Heart right ventricle (tissue), 16 donors: ENCODE measurements at places on chromosomes 12 and 14.

- DNase-seq, result no peak
Observed at GRCh38 chr12:85369365-85370154, 89.5 kb downstream of the ALX1 start.

DNA sequence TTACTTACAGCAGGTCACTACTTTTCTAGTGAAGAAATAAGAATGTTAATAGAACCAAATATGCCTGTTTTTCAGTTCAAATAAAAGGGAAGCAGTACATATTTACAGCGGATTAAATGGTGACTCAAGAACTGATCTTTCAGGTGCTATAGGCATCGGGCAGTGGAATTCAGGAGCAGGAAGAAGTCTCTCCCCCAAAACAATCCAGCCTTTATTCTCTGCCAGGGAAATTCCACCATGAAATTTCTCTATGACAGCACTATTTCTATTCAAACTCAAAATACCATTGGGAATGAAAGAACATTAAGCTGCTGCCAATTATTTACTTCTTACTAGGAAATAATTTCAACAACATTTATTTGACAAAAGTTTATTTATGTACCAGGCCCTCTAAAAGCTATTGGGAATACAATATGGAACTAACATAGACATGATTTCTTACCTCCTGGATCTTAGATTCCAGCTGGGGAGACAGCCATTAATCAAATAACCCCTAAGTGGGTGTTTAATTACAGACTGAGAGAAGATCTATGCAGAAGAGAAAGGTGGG is 60.3 kb upstream of the KRR1 start:
- DNase-seq, result no peak

- DNase-seq, result no peak
Observed at GRCh38 chr12:64500394-64500793, 48.5 kb downstream of the TBK1 start.

DNA sequence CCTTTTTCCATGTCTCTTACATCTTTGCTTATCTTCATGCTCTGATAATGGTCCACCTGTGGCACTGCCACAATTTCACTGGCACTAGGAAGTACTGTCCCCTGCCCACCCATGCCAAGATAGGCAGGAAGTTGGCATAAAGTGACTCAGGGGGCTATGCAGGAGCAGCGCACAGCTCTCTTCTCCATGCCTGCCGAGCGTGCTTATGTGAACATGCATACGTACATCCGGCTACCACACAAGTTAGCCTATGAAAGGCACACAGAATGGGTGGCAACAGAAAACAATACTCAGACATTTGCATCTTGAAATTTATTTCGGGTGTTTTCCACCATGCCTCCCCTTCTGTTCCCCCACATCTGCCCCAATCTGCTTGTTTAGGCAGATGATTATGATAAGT is 174.4 kb upstream of the GZMB start:
- no peak for DNase-seq

DNA sequence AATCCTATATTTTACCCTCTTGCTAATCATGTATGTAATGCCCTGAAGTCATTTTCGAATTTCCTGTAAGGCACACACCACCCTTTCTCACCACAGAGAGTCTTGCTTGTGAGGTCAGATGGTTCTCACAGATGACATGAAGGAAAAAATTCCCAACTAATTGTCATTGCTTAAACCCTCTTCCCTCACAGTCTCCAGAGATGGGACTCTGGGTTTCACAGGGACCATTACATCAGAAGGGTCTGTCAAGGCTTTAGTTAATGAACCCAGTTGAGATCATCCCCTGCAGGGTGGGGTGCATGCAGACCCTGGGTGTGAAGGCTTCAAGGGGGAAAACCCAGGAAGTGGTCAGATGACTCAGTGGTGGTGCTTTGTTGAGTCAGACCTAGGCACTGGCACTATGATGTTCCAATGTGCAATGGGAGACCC is 229.6 kb downstream of the BCAT1 start:
- no peak for DNase-seq

DNA sequence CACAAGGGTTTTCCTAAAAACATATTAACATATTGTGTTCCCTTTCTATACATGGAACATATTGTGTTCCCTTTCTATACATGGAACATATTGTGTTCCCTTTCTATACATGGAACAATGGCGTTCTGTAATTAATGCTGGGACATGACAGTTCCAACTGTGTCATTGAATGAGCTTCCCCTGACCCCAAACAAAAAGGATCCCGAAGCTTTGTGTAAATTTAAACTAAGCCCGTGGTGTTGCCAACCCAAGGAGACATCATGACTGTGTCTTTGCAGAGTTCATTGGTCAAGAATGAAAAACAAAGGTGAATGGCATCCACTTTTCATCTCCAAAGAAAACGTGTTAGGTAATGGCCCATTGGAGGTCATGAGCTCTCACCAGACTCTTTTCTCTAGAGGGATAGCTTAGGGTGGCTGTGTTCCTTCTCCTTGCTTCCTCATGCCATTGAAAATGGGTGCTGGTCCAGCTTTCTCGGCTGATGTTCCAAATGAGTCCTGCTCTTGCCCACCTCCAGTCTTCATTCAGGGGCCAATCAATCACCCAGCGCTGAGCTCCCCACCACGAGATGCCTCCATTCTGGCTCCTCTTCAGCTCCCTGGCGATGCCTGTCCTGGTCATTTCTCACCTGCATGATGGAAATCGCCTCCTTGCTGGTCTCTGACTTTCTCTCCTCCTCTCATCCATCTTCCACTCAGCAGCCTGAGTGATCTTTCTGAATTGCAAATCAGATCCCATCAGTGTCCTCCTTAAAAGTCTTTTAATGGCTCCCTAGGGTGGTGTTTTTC is 156.1 kb downstream of the VRK1 start:
- DNase-seq, result no peak

DNA sequence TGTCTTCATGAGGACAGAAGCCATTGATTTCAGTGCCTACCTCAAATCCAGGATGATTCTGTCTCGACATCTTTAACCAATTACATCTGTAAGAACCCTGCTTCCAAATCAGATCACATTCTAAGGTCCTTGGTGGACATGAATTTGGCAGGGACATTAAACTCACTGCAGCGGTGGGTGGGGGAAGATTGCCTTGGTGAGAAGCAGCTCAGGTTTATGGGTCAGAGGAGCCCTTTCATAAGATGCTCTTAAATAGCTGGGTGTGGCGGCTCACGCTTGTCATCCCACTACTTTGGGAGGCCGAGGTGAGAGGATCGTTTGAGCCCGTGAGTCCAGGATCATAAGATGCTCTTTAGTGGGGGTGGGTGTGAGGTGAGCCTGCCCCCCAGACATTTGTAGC is 42.9 kb downstream of the ELK3 start:
- DNase-seq, result no peak

DNA sequence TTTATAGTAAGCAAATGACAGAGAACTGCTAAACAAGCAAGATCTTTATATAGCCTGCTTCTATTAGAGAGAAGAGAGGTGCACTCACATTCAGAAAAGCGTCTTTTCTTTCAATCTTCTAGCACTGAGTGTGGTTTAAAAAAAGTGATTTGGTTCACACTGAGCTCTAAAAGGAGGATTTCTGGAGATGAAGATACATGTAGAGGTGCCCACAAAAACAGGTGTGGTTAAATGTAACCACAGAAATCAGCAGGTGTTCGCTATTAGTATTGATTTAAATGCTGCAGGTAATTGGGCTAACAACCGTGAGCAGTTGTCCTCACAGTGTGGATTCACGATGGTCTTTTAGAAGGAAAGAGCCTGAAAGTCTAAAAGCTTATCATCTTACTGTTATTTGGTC is 10.7 kb downstream of the PKP2 start:
- no peak for DNase-seq

- DNase-seq, result no peak
Observed at GRCh38 chr12:105426766-105427165, 96.3 kb downstream of the C12orf75 start.

DNA sequence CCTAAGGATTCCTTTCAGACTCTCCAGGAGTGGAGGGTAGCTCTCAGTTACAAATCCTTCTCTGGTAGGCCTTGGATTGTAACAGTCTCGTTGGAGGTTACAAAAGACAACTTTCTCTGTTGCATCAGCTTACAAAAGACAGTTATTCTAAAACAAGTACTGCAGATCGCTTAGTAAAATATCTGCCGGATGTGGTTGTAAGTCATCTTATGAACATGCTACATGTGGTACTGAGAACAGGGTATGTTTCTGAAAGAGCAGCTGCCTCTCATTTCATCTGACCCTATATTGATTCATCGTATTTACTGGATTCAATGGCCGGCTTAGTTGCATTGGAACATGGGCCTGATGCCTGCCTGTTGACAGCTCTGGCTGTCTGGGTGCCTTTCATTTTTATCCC is 157.4 kb downstream of the PTCSC3 start:
- DNase-seq, result no peak

- no peak for DNase-seq
Observed at GRCh38 chr12:131121705-131122405, 168.1 kb downstream of the ADGRD1 start.

GRCh38 chr12:124747426-124748161 is 116.1 kb downstream of the SCARB1 start:
- no peak for DNase-seq

- peak; percentile 61 for DNase-seq
Observed at GRCh38 chr14:90060312-90060964, 1.4 kb upstream of the KCNK13 start.

DNA sequence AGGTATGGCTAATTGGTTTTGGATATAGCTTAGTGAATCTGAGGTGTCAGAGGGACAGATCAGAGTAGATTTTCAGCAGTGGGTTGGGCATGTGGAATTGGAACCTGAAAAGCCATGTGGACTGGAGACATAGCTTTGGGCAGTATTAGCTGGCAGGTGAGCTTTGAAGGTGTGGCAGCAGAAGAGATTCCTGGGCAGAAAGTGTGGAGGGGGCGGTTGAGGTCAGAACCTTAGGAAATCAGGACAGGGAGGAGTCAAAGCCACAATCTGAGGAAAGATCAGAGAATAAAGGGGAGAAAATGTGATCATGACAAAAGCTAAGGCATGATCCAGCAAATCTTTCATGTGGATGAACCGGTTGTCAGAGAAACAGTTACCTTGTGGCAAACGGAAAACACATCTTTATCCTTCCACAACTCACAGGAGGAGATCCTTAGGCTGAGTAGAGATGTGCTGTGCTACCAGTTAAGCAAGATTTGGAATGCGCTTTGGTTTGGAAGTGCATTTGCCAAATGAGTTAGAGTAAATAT is 56.4 kb downstream of the PTGER2 start:
- DNase-seq, result no peak

- DNase-seq, result no peak
Observed at GRCh38 chr14:21917699-21918436, 244.2 kb upstream of the OR4E1 start.

DNA sequence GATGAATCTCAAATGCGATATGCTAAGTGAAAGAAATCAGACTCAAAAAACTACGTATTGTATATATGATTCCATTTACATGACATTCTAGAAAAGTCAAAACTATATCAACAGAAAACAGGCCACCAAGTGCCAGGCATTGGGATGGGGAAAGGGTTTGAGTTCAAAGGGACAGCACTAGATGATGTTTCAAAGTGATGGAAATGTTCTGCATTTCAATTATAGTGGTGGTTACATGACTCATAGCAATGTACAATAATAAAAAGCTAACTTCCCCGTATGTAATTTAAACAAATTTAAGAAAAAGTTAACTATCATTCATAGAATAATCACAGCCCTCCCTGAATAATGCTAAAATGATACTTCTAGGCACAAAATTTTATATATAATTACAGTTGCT is 13.5 kb downstream of the HECTD1 start:
- DNase-seq, result no peak

- no peak for DNase-seq
Observed at GRCh38 chr12:53045696-53046045, 4.2 kb upstream of the TNS2 start.

GRCh38 chr14:94103554-94104150 is 6.9 kb upstream of the IFI27 start:
- no peak for DNase-seq

GRCh38 chr12:65069336-65069735 is 51.8 kb downstream of the WIF1 start:
- no peak for DNase-seq

- DNase-seq, result peak; percentile 25
Observed at GRCh38 chr14:32934073-32934880, 4.4 kb upstream of the NPAS3 start.

DNA sequence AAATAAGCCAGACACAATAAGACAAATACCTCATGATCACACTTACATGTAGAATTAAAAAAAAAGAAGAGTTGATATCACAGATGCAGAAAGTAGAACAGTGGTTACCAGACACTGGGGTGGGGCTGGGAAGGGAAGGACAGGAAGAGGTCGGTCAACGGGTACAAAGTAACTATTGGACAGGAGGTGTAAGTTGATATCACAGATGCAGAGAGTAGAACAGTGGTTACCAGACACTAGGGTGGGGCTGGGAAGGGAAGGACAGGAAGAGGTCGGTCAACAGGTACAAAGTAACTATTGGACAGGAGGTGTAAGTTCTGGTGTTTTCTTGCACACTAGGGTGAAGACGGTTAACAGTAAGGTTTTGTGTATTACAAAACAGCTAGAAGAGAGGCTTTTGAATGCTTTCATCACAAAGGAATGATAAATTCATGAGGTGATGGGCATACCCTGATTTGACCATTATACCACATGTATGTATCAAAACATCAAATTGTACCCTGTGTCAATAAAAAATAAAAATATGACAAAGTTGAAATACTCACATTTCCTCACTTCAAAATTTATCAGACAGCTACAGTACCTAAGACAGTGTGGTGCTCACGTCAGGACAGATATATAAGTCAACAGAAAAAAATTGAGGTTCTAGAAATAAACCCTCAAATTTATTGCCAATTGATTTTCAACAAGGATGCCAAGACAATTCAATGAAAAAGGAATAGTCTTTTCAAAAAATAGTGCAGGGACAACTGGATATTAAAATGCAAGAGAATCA is 32.8 kb downstream of the GALC start:
- no peak for DNase-seq

DNA sequence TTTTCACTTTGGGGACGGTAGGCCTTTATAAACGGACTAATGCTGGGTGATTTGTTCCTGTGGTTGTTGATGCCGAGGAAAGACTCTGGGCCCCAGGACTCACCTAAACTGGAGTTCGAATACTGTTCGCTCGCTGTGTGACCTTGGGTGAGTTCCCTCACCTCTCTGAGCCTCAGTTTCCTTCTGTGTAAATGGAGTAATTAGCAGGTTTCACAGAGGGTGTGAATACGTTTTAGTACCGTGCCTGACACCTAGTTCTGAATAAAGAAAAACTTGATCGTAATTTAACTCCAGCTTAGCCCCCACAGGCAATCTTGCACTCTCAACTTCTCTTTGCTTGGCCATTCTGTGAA is 505 bp downstream of the UBE3B start:
- no peak for DNase-seq

GRCh38 chr14:85533023-85533860 is 3.3 kb downstream of the FLRT2 start:
- DNase-seq, result peak; percentile 48

DNA sequence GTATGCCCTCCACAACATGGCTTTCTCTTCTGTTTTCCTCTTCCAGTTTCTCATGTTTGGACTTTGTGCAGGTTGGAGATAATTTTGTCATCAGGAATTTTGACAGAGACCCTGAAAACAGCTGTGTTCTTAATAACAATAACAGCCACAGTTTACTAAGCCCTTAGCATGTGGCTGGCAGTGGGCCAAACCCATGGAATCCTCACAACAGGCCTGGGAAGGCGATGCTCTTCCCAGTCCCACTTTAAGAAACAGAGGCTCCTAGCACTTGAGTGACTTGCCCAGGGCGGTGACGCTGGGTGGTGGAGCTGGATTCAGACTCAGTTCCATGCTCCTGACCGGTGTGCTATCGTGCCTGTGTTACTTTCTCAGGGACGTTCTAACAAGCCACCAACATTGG is 20.1 kb upstream of the PLEKHG3 start:
- DNase-seq, result peak; percentile 69
